Amniotic epithelial cell (primary cell): ENCODE measurements at places on chromosomes 5 and 9.

GRCh38 chr5:36505021-36505420 is 101.4 kb upstream of the SLC1A3 start:
- no peak for DNase-seq

GRCh38 chr9:115192280-115192679 is 74.3 kb upstream of the TNC start:
- no peak for DNase-seq

DNA sequence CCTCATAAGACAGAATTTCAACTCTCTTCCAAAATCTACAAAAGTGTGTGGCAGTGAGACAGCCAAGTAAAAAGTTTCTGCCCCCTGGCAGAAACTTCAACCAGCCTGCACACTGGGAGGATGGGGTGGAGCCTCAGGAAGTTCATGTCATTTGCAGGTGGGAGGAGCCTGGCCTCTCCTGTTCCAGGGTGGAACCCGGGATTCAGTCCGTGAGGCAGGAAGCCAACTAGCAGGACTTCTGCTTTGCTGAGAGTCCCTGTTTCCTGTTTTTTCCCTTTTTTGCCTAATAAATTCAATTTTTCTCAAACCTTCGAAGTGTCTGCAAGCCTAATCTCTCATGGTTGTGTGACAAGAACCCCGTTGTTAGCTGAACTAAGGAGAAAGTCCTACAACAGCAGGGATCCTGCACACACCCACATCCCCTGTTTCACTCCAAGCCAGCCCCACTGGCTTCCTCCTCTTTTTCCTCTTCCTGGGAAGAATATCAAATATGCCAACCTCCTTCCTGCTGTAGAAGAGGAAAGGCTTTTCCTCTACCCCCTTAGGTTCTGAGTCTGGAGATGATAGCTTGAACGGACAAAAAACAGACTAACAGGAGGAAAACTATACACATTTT is 69.3 kb downstream of the ALDH7A1 start:
- no peak for DNase-seq

GRCh38 chr9:6576987-6577386 is 68.5 kb downstream of the GLDC start:
- no peak for DNase-seq

GRCh38 chr5:64653766-64654560 is 36.3 kb upstream of the SHISAL2B start:
- peak; percentile 31 for DNase-seq

DNA sequence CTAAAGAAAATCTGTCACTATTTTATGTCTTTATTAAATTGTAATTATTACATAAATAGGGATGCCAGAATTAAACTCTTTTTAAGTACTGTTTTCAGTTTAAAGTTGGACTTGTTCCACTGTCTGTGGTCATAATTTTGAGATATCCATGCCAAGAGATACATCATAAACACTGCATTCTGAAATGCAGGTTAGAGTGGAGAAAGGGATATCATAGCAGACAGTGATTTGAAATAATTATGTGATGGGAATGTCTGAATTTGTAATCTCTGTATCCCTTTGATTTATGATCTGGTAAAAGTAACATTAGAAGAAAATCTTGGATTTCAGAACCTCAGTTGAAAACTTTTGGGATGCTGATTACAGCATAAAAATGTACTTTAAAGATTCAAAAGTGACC is 222.1 kb downstream of the GOLPH3 start:
- DNase-seq: peak; percentile 33

DNA sequence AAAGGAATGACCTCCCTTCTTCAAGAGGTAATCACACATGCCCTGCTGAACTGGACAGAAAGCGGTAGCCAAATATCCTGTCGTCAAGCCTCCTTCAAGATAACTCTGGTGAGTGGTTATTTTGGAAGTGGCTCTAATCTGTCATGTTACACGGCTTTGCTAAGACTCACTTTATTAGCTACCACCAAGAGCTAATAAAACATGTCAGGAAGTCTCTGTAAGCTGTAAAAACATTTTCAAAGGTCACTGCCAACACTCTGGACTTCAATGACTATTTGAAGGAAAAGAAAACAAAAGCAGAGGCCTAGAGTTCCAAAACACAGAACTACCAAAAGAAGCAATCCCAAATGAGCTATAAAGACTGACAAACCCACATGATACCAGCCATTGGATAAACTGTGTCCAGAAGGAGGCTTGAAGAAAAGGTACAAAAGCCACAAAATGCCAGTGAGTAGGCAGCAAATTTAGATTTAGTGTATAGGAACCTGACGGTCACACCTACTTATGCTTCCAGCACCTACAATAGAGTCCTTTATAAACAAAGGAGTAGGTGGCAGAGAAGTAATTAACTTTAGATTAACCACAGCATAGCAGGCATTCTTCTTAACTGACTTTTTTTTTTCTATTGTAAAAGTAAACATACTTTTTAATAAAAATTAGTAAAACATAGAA is 97.3 kb upstream of the EQTN start:
- DNase-seq: no peak

- peak; percentile 60 for DNase-seq
Measured at GRCh38 chr9:127311239-127311741, 46.7 kb downstream of the GARNL3 start.

- DNase-seq: peak; percentile 13
Measured at GRCh38 chr5:135651156-135651555, 72.4 kb upstream of the CXCL14 start.

- no peak for DNase-seq
Measured at GRCh38 chr9:17436854-17437253, 142.0 kb upstream of the SH3GL2 start.

- DNase-seq: peak; percentile 17
Measured at GRCh38 chr5:172005708-172006320, 624 bp downstream of the FBXW11 start.

DNA sequence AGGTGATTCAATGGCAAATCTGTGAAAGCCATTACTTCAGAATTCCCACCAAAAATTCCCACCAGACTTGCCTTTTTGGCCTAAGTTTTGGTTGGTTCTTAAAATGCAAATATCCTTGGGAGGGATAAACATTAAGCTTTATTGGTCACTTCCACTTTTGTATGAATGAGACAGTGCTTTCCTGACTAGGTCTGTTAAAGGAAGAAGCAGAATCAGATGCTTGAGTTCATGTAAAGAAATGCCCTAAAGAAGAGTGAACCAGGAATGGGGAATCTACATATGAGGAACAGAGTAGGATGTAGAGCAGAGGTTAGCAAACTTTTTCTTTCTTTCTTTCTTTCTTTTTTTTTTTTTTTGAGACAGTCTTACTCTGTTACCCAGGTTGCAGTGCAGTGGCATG is 129.3 kb downstream of the GCNT1 start:
- DNase-seq: no peak

DNA sequence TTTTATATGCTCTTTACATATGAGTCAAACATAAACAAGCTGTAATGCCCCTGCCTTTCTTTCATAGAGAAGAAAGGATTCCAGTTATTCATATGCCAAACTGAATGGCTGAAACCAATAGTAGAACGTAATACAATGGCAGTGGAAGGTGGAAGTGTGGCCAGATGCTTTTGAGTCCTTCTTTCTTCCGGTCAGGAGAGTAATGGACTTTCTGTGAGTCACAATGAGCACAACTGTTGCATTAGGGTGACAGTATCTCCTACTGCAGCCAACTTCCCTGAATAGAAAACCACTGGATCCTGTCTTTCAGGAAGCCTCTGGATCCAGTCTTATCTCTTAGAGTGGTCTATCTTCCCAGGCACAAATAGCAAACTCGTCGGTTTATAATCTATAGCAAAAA is 855.2 kb downstream of the MAT2B start:
- no peak for DNase-seq

GRCh38 chr5:61754792-61755191 is 422.7 kb downstream of the ZSWIM6 start:
- DNase-seq: no peak

- DNase-seq: peak; percentile 80
Measured at GRCh38 chr5:14588758-14589543, 7.4 kb downstream of the OTULINL start.

DNA sequence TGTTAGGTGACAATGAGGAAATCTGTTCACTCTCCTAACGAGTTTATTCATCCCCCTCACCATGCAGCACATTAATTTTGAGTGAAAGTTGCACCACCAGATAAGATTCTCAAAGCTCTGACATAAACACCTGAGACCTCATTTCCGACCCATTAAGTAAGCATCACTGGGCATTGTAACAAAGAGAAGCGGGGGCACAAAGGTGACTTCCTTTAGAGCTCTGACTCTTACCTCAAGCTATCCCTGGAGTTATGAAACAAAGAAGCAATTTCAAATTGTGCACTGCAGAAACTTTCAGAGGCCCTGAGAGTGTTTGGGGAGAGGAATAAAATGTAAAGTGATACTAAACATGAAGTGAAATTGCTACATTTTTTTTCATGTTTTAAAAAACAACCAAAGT is 29.5 kb downstream of the C5orf15 start:
- DNase-seq: no peak

DNA sequence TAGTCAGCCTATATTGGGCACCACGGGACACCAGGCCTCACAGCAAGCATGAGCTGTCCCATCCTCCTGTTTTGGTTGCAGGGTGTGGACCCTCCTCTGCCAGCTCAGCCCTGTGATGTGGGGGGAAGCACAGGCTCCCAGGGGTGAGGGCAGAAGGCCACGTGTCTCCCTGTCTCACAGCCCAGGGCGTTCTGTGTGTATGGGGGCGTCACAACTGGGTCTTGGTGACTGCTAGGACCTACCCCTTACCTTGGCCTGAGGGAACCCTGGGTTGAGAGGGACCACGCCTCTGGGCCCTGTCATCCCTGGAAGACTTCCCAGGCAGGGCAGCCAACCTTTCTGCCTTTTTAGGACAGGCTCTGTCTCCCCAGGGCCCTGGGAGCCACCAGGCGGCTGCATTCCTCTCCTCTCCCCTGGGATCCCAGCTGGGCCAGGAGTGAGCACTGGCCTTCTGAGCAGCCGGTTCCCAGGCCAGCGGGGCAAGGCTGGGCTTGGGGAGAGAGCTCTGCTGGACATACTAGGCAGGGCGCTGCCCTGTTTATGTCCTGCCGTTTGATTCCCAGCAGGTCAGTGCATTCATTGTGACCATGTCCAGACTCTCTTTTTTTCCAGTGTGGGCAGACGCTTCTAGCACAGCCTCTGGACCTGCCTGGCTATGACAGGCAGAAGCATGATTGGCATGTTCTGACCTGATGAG is 97.4 kb downstream of the DAB2IP start:
- no peak for DNase-seq

GRCh38 chr5:54579591-54580295 is 62.2 kb downstream of the SNX18 start:
- DNase-seq: no peak

- no peak for DNase-seq
Measured at GRCh38 chr9:8924562-8924961, 1125.0 kb upstream of the DMAC1 start.

DNA sequence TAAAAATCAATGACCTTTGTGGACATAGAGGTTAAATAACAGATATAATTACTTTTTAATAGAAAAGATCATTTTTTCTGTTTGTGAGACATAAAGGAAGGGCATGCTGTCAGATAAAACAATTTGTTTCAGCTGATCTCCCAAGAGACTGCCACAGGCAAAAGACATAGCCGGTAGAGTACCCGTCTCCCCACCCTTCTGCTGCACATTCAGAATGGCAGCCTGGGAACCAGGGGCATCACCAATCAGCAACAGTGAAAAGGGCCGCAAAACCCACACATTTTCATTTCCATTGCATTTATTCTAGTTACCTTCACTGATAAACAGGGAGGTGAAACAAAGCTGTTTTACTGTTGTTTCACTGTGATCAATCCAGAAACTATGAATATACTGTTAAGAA is 357.7 kb downstream of the ARRDC3 start:
- DNase-seq: no peak

- no peak for DNase-seq
Measured at GRCh38 chr9:135965124-135965756, 4.1 kb upstream of the UBAC1 start.

DNA sequence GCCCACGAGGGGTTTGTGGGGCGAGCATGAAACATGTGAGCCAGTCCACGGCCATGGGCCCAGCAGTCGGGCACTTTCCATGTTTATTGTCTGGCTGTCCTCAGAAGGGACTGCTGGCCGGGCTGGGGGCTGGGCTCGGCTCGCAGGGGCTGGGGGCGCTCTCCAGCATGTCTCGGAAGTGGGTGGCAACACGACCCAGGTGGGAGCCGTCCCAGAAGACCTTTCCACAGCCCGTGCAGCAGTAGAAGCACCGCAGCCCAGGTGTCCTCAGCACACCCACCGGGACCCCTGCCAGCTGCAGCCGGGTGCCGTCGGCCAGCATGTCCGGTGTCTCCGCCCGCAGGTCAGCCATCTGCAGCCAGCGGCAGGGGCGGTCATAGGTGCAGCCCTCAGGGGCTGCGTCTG is 4.8 kb upstream of the NRARP start:
- no peak for DNase-seq

DNA sequence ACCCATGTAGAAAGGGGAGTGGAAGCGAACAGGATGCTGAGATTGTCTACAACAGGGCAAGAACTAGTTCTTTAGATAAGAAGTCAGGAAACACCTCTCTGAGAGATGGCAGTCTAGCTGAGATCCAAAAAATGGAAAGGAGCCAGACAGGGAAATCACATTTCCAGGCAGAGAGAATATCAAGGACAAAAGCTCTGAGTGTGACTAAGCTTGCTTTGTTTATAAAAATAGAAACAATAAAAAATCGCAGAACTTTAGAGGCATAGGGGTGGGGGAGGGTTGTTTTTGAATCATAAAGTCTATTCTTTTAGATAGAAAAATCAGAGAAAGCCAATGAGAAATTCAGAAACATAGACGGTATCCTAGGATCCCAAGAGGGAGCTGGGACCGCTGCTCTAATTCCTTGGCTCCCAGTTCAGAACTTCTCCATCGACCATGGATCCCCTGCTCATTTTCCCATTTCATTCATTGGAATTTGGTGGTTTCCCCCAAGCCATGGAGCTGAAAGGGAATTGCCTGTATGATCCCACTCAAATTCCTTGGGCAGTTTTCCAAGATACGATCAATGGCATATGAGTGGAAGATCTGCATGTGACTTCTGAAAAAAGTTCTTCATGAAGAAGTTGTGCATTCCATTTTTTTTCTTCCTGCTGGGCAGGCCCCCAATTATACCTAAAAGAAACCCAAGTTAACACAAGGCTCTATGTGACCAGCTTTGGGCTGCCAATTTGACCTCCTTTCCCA is 182.0 kb downstream of the GRIA1 start:
- peak; percentile 29 for DNase-seq
